ENCODE measurements at places on chromosomes 7 and 10.
A peak's percentile ranks its signal among the peaks of the same experiment; 100 is the strongest.

DNA sequence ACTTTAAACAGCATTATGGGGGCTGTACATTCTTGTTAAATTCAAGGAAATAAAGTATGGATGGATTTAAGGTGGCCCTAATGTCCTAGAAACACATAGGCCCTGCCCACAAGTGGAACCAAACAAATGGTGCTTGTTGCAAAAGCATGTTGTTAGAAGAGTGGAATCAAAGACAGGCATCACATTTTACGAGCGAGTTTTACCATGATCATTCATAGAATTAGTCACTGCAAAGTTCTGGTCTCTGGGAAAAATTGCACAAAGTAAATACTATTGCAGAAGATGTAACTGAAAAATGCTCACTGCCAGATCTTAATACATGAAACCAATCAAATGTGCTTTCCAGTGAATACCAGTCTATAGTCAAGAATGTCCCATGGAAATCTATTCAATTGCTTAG, 677.1 kb downstream of the PARD3 start:
- peak; percentile 16 for DNase-seq

DNA sequence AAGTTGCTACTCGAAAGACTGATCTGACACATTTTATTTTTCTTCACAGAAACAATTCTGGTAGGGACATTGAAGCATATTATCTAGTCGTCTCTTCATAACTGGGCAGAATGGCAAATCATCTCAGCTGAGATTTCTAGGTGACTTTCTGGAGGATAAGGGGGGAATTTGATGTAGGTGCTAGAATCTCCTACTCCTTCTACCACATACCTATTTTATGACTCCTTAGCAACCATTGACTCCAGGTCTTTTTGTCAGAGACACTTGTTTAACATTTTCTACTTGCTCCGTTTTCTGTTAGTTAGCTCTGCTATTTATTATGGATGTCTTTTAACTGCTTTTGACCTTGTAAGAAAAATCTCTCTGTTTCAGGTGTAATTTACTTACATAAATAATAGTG, 380.9 kb upstream of the SEMA3C start:
- DNase-seq, result no peak

DNA sequence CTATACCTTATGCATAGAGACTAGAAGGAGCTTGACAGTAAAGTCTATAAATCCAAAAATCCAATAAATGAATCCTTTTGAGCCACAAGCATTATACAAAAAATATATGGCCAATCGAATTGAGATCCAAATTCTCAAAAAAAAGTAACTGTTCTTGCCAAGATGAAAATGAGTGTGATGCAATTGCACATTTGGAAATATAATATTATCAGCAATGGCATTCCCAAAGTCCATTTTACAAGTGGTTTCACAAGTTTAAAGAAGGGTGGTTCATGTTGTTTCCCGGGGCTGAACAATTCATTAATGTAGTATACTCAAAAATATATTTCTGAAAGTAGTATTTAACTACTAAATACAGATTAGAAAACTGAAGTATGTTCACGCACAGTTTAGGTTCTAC, 7.3 kb downstream of the RP9 start:
- no peak for DNase-seq

DNA sequence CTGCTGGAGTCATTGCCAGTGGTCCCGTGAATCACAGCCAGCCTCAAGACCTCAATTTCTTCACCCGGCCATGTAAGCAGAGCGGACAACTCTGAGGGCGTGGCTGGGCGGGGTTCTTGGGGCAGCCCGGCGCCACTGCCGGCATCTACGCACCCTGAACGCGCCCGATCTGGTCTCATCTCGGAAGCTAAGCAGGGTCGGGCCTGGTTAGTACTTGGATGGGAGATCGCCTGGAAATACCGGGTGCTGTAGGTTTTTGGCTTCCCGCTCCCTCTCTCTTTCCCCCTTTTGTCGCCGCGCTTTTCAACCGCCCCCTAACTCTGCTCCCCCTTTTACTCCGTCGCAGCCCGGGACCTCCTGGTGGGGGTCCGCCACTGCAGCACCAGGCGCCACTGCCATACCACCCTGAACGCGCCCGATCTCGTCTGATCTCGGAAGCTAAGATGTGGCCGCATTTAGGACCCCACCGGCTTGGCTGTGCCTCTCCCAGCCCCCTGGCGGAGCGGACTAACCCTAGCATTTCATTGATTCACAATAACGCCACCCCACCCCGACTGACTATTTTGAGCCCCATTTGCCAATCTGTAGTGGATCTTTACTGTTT, 25.3 kb downstream of the GARIN1A start:
- DNase-seq, result peak; percentile 84

DNA sequence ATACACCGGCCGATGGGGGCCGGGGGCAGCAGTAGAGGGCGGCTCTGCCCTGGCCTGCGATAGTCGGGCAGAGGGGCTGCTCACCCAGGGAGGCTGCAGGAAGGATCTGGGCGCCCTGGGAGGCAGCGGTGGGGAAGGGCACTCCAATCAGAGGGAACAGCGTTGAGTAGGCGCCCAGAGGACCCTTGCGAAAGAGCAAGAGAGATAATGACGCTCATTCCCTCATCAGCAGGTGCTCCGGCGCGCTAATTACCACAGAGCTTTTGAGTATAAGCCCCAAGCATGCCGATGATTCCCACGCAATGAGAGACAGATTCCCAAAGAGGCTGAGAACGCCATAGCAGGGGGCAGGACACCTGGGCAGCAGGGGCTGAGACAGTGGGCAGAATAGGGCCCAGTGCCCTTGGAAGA, 215.3 kb downstream of the MAD1L1 start:
- DNase-seq, result no peak

GRCh38 chr7:127995156-127995880, 35.9 kb downstream of the LRRC4 start:
- no peak for DNase-seq

DNA sequence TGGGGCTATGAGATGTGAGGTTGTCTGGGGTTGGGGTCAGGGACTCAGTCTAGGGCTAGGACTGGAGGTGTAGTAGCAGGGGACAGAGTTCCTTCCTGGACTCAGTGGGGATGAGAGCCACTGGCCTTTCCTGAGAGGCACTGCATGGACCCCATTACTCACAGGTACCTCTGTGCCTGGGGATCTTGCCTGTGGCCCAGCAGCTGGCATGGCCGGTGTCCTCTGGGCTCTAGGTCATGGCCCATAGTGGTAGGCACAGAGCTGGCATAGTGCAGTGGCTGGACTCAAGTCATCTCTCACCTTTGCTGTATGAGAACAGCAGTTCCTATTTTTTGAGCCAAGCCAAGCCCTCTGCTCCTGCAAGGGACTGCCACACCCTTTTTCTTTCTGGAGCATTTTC, 51.9 kb downstream of the NEURL1 start:
- no peak for DNase-seq

- no peak for DNase-seq
Measured at GRCh38 chr7:29612596-29612995, 49.0 kb downstream of the PRR15 start.

- no peak for DNase-seq
Measured at GRCh38 chr7:27106901-27107240, 4.4 kb upstream of the HOXA2 start.

DNA sequence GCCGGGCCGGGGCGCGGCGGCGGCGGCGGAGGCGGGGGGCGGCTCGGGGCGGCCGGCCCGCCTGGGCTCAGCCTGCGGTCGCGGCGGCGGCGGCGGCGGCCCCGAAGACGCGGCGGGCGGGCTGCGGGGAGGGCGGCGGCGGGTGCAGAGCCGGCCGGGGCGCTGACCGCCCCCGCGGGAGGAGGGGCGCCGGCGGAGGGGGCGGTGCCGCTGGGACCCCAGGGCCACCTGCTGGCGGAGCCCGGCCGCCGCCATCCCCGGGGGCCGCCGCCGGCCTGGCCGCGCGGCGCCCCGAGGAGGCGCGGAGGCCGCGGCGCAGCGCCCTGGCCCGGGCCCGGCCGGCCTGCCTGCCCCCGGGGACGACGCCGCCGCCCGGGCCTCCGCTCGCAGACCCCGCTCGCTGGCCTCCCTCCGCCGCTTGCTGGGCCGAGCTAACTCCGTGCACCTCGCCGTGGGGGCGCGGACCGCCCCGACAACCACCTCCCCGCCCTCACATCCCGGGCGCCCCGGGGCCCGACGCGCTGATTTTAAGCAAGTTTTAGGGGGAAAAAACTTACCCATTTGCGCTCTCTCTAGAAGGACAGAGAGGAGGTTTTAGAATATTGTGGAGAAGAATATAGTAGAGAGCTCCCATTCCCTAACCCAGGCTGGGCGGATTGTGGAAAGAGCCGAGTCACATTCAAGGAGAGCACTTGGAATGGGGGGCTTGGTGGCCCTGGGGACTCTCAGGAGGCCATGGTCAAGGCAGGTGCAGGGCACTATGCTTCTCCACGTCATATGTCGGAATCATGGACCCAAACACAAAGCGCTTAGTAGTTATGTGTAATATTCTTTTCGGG, at the start of gene BEND7:
Gene BEND7, minus strand, starts transcription at position 140 of the 839 bp plus-strand sequence. CDS start 481 bp downstream, outside the sequence.
- no peak for DNase-seq

DNA sequence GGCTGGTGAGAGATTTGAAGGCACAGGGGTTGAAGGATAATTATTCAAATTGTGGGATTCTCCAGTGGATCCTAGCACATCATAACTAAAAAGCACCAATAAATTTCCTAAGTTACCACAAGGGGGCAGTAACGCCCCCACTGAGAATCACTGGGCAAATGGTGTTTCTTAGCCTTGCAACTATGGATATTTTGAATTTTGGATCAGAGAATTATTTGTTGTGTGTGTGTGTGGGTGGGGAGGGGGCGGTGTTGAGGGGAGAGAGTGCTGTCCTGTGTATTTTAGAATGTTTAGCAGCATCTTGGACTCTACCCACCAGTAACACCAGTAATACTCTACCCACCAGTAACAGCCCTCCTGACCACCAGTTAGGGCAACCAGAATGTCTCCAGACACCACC, 63.3 kb upstream of the PRKG1 start:
- no peak for DNase-seq

DNA sequence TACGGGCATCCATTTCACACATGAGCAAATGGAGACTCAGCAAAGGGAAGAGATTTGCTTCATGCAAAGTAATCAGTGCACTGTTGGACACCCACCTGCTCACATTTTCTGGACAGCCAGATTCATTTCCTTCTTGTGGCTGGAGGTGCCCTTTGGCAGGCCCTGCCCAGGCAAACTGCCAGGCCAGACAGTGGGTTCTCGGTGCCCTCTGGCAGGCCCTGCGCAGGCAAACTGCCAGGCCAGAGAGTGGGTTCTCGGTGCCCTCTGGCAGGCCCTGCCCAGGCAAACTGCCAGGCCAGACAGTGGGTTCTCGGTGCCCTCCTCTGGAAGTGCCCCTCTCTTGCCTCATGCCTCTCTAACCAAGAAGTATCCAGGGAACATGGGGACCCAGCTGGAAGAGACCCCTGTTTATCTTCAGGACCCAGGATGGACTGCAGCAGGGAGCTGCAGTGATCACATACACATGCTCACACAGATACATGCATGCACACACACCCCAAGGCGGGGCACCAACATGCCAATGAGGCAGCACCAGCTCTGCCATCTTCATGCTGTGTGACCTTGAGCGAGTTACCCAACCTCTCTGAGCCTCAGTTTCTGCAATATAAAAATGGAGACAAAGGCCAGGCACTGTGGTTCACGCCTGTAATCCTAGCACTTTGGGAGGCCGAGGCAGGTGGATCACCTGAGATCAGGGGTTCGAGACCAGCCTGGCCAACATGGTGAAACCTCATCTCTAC, 67.1 kb downstream of the OAT start:
- DNase-seq, result no peak

DNA sequence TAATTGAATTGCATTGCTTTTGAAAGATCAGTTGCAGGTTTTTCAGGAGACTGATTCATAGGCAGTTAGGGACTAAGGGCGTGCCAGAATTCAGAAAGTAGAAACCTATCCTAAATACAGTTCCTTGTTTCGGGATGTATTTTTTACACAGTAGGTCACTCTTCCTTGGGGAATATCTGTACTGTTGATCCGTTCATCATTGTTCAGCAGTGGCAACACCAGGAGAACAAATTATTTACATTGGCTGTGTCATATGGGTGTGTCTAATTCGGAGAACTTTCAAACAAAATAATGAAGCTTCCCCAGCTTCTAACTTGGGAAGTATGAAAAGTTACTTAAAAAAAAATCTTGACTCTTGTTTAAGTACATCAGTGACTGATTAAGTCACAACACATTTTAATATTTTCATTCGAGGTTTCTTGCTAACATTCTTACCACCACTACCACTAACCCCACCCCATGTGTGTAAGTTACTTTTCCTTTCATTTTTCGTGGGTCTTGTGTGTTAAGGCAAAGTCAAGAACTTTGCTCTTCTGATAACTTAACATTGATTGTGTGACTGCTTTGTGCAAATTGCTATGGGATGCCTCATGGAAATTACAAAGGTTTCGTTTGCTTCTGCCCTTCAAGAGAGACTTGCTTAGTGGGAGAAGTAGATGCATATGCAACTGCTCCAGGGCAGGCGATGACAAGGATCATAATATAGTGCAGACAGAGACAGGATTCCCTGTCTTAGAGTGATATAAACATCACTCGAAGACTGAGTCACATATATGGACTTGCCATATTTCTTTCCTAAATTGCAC, 43.8 kb upstream of the RPA3 start:
- peak; percentile 60 for DNase-seq

DNA sequence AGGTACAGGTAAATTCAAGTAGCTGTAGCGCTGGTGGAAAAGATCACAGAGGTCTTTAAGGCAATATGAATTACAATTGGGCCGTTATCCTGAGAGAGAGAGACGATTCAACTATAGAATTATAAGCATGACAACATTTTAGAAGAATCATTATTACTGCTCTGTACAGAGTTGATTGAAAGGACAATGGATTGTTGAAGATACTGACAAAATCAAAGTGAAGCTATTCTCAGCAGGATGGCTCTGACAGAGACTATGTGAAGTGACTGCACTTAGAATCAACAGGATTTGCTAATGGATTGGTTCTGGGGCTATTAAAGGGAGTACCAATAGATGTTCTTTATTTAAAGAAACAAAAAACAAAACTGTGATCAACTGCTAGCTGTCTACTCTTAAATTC, 634.8 kb upstream of the GRM3 start:
- no peak for DNase-seq

- no peak for DNase-seq
Measured at GRCh38 chr10:26970667-26971066, 109.9 kb upstream of the ABI1 start.

DNA sequence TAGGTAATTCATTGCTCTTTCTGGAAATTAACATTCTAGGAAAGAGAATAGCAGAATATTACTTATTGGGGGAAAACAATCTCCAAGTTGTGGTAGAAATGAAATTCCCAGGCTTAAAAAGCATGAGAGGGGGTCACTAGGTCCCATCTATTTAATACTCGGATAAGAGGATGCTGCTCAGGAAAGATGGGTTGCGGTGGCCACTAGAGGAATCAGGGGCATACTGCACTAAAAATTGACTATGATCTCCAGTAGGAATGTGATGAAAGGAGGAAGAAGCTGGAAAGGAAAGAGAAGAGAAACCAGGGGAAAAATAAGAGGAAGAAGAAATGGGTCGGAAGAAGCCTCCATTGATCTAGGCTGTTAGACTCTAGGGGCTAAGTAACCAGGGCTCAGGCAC, 192.8 kb downstream of the GPAM start:
- no peak for DNase-seq

DNA sequence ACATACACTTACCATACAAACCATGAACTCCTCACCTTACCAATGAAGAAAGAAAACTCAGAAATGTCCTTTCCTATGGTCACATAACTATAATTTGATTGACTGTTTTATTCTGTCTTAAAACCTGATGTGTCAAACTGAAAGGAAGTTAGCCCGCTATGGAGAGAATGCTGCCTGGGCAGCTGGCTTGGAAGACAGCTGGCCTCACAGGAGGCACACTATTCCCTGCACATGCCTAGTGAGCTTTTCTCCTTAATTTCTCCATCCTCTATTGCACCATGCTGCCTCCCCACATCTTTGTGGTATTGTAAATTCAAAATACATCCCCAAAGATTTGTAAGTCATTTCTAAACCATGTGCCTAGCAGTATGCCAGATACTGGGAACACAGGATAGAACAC, 163.3 kb downstream of the STK31 start:
- no peak for DNase-seq
